ENCODE measurements at places on chromosomes 13 and 19.

- DNase-seq: no peak
Observed at GRCh38 chr13:53159431-53159830, 130.8 kb downstream of the OLFM4 start.

GRCh38 chr13:112859817-112860190 is 109.2 kb upstream of the MCF2L start:
- no peak for DNase-seq

DNA sequence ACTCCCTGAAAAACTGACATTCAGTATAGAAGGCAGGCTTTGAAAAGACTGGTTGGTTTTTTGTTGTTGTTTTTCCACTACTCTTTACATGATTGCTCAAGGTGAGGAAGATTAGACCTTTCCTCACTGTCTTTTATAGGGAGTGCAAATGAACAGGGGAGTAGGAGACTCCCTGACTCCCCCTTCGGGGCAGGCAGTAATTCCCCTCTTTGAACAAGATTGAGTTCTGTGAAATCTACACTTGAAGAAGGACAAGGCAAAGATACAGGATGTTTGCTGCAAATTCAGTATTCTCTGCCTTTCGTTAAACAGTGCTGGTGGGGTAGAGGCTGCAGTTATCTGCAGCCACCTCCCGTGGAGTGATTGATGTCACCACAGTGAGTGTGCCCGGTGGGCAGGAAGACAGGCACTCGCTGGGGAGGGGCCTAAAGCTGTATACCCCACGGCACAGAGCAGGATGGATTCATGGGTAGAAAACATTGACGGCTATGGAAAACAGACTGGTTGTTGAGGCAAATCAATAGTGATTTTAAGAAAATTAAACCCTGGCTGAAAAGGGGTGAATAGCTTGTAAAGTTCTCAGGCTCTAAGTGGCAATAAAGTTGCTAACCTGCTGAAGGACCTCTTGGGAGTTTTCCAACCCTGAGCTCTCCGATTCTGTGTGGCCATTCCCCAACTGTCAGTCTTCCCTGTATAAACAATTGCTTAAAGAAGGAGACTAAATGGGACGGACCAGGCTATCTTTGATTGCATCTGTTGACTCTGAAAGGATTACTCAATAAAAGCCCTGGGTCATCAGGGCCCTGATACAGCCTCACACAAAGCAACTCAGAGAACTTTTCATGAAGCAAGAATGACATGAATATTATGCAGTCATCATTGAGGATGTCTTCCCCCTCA is 308.3 kb downstream of the TBC1D4 start:
- no peak for DNase-seq

DNA sequence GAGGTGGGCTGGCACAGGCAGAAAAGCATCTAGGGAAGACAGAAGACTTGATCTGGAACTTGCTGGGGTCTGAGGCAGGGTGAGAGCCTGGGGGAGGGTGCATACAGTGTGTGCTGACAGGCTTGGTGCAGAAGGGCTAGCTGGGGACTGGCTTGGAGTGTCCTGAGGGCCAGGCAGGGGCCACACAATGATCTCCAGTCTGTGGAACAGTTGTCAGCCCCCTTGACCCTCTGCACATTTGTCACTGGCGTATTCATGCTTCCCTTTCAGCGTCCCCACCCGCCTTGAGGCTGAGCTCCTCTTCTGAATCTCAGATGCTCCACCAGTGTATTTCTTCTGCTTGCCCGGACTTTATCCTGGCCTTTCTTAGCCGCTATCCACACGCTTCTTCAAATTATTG is 2.8 kb upstream of the MICU2 start:
- no peak for DNase-seq

GRCh38 chr13:112642090-112642460 is 47.8 kb upstream of the ATP11A start:
- DNase-seq: no peak

DNA sequence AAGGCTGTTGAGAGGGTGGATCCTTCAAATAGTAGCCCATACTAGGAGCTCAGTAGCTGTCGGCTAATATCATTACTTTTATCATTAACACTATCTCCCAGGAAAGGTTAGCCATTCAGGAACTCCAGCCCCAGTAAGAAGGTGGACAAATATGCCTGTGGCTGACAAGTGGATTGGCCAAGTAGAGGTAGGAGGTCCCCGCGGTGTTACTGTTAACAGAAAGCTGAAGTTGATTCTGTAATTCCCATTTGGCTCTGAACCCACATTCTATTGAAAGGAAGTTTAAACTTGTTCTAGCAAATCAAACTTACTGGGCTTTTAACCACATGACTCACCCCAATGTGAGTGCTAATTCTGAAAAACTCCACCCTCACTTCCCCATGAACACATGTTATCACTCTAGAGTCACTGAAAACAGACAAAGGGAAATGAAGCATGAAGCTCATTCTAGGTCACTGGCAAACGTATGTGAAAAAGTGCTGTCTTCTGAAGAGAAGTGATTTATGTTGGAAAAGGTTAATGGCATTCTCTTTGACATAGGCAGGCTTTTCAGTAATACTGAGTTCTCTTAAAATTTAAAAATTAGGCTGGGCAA is 273.5 kb downstream of the FGF14 start:
- no peak for DNase-seq

GRCh38 chr19:15864824-15865223 is 33.0 kb downstream of the CYP4F2 start:
- no peak for DNase-seq

DNA sequence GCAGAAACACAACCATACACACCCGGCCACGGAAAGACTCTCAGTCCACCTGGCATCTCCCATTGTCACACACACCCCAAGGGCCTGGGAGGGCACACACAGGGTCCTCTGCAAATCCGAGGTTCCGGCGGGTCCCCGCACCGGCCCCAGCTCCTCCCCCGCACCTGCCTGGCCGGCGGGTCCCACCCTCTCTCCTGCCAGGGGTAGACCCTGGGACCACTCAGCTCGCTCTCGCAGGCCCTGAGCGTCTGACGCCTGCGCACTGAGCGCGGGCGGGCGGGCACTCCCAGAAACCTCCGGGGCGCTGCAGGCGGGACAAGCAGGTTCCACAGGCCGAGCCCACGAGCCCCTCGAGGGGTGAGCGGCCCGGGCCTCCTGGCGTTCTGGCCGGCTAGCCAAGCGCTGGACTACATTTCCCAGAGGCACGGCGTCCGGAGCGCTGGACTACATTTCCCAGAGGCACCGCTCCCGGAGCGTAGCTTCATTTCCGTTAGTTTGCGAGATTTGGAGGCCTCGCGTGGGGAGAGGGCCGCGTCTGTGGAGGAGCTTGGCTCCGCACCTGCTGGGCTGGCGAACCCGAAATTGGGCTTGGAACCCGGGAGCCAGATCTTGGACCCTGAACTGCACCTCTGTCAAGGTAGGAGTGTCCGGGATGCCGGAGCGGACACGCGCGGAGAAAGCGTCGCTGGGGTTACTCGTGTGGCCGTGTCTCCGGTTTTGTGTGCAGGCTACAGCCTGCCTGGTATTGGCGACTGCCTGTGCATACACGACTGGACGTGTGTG is at the start of gene ZNF420:
Gene ZNF420 (plus strand): TSS at position 500 of the 783 bp plus-strand sequence. CDS start 10,686 bp downstream, outside the sequence.
- peak; percentile 80 for DNase-seq

GRCh38 chr13:35664747-35665146 is 188.3 kb upstream of the MAB21L1 start:
- DNase-seq: no peak

- no peak for DNase-seq
Observed at GRCh38 chr13:106109391-106109791, 426.1 kb downstream of the EFNB2 start.

- DNase-seq: peak; percentile 54
Observed at GRCh38 chr19:55703790-55704215, 28.8 kb downstream of the EPN1 start.

GRCh38 chr13:40069173-40070044 is 413.9 kb downstream of the COG6 start:
- peak; percentile 67 for DNase-seq

GRCh38 chr13:109687559-109688448 is 98.6 kb downstream of the IRS2 start:
- no peak for DNase-seq

- DNase-seq: no peak
Observed at GRCh38 chr13:41299316-41300094, 11.6 kb upstream of the NAA16 start.

GRCh38 chr13:114105521-114106225 is 26.8 kb downstream of the RASA3 start:
- DNase-seq: no peak

DNA sequence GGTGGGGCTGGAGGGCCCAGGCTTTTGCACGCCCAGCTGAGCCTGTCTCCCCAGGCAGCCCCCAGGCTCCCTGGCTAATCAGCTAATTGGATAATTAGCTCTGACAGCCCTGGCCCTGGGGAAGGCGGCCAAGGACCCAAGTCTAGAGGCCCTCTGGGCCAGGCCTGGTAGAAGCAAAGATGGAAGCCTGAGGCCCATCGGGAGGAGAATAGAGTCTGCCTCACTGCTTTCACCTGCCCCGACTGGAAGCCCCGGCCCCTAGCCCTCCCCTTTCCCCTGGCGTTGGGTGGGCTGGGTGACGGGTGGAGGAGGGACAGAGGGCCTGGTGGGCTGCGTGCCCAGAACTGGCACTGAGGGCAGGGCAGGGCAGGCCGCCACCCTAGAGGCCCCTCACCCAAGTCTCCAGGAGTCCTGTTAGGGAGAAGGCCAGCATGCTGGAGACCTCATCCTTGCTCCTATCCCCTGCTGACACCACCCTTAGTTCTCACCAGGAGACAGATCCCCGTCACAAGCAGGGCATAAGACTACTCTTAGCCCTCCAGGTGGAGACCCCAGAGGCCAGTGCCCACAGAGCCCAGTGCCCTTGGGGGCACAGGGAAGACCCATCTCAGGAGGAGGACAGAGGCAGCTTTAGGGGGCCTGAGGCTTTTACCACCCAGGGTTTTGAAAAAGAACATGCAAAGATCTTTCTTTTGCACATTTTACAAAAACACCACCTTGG is 12.0 kb downstream of the LYL1 start:
- DNase-seq: no peak

GRCh38 chr13:41919741-41920487 is 41.0 kb downstream of the VWA8 start:
- no peak for DNase-seq

GRCh38 chr13:110426735-110427134 is 119.7 kb downstream of the COL4A2 start:
- DNase-seq: no peak

DNA sequence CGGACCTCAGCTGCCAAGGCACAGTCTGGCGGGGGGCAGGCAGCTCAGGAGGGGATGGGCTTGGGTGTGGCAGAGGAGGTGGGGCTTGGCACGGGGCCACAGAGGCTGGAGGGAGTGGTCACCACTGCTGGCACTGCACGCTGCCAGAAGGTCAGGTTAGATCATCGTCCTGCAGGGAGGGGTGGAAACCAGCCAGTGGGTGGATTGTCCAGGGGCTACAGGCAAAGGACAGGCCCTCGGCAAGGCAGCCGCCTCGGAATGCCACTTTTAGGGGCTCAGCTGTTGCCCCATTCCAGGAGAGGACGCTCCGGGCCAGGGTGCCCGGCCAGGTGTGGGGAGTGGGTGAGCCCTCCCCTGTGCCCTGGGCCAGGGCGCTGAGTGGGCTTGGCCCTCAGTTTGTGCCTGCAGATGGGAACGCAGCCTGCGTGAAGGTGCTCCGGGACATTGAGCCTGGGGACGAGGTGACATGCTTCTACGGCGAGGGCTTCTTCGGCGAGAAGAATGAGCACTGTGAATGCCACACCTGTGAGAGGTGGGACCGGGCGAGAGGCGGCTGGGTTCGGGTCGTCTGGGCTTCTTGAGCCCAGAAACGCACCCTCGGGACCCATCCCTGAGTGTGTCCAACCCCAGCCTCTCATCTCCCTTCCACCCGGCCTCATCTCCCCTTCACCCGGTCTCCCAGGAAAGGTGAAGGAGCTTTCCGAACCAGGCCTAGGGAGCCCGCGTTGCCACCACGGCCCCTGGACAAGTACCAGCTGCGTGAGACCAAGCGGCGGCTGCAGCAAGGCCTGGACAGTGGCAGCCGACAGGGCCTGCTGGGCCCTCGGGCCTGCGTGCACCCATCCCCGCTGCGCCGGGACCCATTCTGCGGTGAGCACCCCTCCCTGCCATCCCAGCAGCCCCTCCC is 6.4 kb downstream of the KMT5C start:
- DNase-seq: no peak

DNA sequence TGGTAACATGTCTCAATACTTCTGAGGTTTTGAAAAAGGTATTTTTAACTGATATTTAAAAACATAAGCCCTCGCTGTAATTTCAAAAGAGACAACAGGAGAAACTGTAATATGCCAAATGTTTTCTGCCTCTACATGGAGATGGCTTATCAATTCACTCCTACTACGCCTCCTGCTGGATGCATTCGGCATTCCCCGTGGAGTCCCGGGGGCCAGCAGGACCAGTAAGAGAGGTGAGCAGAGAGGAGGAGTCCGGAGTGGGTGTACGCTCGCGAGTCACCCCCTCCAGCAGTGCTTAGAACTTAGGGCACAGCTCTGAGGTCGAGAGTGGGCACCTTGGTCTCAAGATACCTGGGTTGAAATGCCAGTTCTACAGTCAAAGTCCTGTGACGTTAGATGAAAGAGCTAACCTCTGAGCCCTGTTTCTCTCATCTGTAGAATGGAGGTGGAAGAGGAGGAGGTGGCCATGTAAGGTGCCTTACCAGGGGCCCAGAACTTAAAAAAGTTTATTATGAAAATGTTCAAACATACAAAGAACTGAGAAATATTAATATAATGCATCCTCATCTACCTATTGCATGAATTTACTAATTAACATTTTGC is 110.2 kb downstream of the STK24 start:
- DNase-seq: peak; percentile 47

Measured in stimulated activated CD4-positive, alpha-beta T cell treated with anti-CD3 and anti-CD28 coated beads, Interleukin-12 subunit alpha, Interleukin-12 subunit beta, amount 100 ng/mL, for 4 hours (primary cell).